Activated CD4-positive, alpha-beta T cell treated with anti-CD3 and anti-CD28 coated beads for 4 hours (primary cell): ENCODE measurements at places on chromosomes 5 and 9.

DNA sequence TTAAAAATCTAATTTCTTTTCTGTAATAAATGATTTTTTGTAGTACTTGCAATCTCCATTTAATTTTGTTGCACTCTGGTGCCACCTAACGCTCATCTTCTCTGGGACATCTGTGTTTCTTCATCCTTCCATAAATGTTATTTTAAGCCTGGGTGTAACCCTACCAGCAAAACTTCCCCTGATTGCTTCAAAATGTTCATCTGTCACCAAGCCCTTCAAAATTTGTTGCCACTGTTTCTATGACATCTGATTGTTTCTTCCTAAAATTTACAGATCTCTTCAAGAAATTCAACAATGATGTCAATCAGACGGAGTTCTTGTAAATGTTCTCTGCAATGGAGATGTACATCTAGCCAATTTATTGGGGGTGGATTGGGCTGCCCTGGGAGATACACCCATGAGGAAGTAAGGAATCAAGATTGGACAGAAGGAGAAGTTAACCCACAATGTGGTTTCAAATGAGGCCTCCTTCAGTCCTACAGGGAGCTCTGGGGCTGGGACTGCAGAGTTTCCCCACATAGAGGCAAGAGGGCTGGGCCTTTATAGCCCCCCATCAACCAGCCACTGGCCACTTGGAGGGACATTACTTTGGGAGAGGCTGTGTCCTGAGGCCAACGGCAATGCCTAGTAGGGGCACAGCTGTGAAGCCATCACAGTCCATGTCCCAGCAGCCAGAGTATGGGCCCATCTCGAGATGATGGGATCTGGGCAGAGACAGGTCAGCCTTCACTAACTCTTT lies 23.3 kb downstream of the MCTP1 start:
- DNase-seq, result no peak

GRCh38 chr9:127972236-127972871 lies 8.4 kb downstream of the EEIG1 start:
- DNase-seq, result no peak

GRCh38 chr5:113578091-113578490 lies 64.6 kb downstream of the YTHDC2 start:
- no peak for DNase-seq

DNA sequence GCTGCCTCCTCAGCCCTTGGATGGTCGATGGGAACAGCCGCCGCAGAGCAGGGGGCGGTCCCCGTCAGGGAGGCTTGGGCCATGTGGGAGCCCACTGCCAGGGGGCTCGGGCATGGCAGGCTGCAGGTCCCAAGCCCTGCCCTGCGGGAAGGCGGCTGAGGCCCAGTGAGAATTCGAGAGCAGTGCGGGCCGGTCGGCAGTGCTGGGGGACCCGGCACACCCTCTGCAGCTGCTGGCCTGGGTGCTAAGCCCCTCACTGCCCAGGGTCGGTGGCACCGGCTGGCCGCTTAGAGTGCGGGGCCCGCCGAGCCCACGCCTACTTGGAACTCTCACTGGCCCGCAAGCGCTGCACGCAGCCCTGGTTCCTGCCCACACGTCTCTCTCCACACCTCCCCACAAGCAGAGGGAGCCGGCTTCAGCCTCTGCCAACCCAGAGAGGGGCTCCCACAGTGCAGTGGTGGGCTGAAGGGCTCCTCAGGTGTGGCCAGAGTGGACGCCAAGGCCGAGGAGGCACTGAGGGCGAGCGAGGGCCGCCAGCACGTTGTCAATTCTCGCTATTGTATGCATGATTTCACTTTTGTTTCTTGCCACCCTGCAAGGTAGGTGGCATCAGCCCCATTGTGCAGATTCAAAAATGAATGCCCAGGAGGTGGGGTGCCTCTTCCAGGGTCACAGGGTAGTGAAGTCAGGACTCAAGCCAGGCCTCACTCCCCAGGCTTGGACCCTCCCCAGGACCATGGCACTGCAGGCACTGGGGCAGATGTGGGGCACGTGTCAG lies 48.6 kb downstream of the COL15A1 start:
- no peak for DNase-seq

DNA sequence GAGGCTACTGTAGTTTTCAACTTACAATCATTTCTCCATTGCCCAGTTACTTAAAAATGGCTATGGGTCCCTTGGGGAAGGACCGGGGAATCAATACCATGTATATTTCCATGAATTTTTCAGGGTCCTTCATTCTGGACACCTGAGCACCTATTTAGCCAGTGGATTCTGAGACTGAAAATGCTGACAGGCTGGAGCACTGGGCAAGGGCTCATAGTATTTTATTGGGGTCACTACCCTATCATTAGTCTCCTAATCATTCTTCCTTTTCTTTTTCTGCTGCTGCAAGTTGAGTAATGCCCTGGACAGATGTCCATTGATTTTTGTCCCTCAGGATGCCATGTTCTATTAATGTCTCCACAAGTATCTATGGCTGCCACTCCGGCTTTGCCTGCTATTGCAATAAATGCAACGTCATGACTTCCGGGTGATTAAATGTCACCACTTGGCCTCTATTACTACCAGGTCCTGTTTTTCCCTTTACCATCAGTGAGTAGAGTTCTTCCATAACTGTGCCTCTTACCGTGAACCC lies 279.3 kb upstream of the FBXL7 start:
- no peak for DNase-seq

- DNase-seq, result no peak
Observed at GRCh38 chr9:89365532-89365912, 47.2 kb downstream of the SECISBP2 start.

- DNase-seq, result no peak
Observed at GRCh38 chr9:93517331-93517730, 59.1 kb upstream of the PHF2 start.

GRCh38 chr9:109447329-109448076 lies 50.6 kb downstream of the PTPN3 start:
- DNase-seq, result no peak

DNA sequence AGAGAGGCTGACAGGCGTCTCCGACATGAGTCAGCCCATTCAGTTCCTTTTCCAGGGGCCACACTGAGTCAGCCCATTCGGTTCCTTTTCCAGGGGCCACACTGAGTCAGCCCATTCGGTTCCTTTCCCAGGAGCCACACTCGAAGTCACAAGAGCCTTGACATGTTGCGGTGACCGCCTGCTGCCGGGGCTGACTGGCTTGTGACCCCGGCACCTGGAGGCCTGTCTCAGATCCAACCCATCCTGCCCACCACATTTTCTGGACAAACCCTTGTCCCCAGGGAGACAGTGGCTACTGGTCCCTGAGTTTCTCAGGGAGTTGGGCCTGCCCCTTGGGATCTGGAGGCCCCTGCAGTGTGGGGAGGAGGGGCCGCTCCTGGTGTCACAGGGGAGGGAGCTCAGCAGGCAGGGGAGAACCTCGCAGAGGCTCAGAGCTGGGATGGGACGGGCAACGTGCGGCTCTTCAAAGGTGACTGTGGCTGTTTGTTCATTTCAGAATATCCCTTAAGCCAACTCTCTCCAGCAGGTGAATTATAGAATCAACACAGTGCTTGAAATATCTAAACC lies 40.5 kb upstream of the LPCAT1 start:
- no peak for DNase-seq

- no peak for DNase-seq
Observed at GRCh38 chr9:97527626-97528528, 26.4 kb downstream of the TMOD1 start.

DNA sequence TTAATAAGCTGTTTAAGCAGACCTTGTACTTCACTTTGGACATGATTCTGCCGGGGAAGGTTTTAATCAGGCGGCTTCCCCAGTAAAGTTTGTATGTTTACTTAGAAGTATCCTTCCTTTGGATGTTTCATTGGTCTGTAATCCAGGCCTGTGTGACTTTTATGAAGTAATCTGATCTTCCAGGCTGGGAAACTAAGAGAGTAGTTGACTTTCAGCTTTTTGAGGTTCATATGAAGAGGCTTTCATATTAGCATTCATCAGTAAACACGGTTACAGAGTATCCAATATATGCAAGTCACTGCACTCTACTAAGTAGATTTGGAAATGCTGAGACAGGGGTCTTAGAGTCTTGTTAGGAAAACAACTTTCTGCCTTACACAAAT lies 1.1 kb downstream of the DNAJC21 start:
- no peak for DNase-seq

GRCh38 chr9:28999057-28999456 lies 1425.8 kb upstream of the C9orf72 start:
- DNase-seq, result no peak

GRCh38 chr5:115423541-115423940 lies 121.0 kb downstream of the FEM1C start:
- DNase-seq, result no peak

DNA sequence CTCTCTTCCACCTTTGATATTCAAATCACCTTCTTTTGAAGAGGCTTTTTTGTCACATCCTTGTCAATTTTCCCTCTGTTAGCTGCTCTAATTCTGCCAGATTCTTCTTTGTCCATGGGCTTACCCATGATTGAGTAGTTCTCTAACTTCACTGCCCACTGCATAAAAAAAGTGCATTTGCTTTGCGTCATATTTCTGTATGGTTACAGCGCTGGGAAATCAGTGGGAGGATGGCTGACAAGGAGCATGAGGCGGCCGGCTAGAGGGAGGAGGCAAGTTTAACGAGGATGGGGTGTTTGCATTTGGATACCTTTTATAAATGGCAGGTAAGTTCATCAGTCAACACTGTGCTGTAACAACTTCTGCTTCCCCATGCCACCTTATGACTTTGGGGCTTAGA lies 116.5 kb upstream of the LHFPL2 start:
- DNase-seq, result no peak

DNA sequence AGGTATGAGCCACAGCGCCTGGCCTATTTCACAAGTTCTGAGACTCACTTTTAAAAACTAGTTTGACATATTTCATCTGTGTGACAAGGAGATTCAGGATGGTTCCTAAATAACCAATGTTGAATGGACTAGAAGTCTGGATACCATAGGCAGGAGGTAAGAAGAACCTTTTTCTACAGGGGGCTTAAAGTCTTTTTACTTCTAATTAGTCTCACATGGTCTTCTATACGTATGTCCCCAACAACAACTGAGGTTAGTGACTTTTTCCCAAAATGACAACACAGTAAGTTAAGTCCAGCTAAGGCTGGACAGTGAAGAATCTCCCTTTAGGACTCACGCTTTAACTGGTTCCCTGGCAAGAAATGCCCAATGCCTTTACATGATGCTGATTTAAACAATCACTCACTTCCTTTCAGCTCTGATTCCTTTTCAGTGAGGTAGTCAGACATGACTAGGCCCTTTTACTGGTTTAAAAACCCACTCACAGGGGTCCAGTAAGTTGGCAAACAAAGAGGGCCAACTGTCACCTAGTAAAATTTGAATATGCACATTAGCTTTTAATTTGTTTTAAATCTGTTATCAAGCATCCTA lies 12.1 kb upstream of the HAUS6 start:
- DNase-seq, result no peak

DNA sequence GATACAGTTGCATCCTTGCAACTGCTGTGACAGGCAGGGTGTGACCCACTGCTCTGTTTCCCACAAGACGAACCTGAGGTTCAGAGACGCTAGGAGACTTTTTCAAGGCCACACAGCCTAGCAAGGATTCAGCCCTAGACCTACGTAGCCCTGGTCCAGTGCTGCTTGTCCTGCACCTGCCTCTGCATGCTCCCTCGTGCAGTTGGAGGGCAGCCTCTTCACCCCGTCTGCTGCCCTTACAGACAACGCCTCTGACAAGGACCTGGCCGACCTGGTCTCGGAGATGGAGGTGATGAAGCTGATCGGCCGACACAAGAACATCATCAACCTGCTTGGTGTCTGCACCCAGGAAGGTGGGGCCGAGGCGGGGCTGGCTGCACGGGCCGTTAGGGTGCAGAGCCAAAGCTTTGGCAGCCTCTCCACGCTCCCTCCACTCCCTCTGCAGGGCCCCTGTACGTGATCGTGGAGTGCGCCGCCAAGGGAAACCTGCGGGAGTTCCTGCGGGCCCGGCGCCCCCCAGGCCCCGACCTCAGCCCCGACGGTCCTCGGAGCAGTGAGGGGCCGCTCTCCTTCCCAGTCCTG lies 8.5 kb downstream of the FGFR4 start:
- DNase-seq, result no peak

GRCh38 chr9:76545191-76545590 lies 86.2 kb downstream of the GCNT1 start:
- DNase-seq, result no peak

GRCh38 chr9:107308461-107308860 lies 25.4 kb downstream of the RAD23B start:
- no peak for DNase-seq

- DNase-seq, result no peak
Observed at GRCh38 chr9:7828334-7828733, 28.8 kb upstream of the DMAC1 start.

DNA sequence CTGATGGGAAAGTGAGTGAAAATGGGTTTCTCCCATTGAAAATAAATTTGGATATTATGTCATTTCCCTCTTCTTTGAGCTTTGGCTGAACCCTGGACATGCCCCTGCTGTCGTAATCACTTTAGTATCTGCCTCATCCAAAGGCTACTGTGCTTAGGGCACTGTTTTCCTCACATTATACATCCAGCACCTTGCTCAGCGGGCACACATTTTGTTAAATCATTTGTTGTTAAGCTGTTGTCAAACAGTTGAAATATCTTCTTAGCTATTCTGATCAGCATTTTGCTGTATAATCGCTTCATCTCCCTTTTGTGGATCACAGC lies 352.7 kb upstream of the CD180 start:
- no peak for DNase-seq

DNA sequence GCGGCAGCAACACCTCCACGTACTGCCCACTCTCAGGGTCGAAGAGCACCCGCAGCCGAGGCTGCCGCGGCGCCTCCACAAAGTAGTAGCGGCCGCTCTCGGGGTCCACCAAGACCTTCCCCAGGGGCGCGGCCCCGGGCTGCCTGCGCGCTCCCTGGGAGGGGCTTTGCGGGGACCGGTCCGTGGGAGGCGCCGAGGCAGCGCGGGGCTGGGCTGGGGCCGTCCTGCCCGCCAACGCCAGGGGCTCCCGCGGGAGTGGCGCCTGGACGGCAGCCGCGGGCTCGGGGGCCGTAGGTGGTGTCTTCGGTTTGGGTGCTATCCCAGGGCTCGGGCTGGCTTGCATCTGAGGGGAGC lies 2.6 kb upstream of the MZB1 start:
- no peak for DNase-seq

DNA sequence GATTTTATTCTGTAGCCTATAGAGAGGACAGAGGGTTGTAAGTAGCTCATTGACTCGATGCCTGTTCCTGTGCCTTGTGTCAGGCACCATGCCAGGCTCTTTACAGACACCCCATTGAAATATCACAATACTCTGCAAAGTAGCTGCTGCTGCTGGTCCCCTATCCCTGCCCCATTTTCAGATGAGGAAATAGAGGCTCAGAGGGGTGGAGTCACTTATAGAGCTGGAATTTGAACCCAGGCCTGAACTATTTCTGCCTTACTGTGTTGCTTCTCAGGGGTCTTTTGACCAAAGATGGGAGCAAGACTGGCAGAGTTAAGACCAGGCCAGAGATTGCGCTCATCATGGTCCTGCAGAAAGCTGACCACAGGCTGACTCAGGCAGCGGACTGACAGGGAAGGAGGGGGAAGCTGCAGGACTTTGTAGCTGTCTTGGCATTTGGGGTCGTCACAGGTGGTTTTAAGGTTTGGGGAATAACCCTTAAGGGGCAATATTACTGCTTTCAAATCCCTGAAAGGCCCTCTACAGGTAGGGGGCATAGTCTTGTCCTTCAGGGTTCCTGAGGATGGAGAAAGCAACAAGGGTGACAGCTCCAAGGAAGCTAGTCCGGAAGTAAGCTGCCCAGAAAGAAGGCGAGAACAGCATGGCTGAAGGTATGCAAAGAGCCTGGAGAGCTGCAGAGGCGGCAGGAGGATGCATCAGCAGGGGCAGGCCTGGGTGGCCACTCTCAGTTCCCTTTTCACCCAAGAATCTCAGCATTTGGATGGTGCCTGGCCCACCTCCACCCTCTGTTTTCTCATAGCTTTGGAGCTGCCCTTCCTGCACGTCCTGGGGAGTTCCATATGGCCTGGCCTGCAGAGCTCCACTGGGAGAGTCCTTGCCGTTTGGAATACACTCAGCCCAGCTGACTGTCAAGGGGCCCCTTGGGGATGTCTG lies 18.3 kb upstream of the NDST1 start:
- no peak for DNase-seq
